Occipital lobe (tissue), 3 donors: ENCODE measurements at places on chromosomes 16 and 17.
A peak's percentile ranks its signal among the peaks of the same experiment; 100 is the strongest.

DNA sequence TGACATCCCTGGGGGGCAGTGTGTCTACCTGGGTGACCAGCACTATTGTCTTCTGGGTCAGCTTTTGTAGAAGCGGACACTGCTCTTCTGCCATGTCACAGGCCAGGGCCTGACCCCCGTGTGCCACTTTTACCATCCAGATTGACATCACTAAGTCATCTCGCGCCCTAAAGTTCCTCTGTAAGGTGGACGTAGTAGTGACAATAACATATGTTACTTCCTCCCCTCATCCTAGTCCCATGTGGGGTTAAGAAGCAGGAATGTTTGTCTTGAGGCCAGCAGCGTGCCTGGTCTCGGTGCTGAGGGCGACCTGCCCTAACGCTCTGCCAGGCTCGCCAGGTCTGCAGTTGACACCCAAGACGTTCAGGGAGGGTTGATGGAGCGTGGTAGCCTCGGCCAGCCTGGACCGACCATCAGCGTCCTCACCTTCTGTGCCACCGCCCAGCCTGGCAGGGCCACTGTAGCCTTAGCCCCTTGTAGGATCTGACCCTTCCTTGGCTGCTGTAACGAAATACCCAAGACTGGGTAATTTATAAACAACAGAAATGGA is 20.7 kb downstream of the GAA start:
- no peak for DNase-seq

GRCh38 chr17:65103896-65104295 is 33.3 kb upstream of the RGS9 start:
- no peak for DNase-seq

DNA sequence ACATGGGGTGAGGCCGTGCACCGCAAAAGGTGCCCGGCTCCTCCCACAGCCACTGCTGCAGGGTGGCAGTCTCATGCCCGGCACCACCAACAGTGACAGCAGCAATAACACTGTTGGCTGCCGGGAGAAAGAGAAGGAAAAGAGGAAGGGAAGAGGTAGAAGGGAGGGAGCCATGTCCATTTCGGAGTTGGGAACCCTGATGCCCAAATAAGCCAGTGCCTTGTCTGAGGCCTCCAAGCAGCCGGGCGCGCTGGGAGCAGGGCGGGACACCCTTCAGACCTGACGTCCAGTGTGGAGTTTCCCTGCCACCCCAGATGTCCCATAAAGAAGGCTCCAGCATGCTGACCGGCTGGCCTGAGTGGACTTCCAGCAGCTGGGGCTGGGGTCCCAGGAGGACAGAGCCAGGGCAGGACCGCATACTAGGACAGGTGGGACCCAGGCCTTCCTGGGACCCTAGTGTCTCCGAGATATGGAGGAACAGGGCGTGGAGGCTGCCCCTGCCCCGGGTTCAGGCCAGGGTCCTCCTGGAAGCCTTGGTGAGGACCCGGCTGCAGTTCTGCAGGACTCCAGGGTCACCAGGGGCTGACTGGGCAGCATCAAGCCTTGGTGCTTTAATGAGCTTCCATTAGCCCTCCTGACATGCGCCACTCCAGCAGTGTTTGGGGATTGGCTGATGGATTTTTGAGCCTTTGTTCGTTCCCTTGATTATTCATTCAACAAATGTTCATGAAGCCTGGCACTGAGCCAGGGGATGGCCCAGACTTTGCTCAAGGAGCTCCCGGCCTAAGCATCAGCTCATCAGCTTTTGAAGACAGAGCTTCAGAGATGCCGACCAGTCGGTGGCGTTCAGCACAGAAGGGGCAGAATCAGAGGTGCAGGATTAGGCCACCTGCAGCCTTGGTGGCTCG is 223.6 kb upstream of the CIBAR2 start:
- no peak for DNase-seq

- DNase-seq: no peak
Observed at GRCh38 chr17:60846175-60846574, 168.5 kb downstream of the BCAS3 start.

- no peak for DNase-seq
Observed at GRCh38 chr16:391885-392335, 5.1 kb upstream of the NME4 start.

GRCh38 chr17:37888881-37889280 is 35.3 kb upstream of the TBC1D3K start:
- no peak for DNase-seq

GRCh38 chr16:10961231-10961630 is 16.9 kb downstream of the CLEC16A start:
- DNase-seq: peak; percentile 20

GRCh38 chr17:75240394-75241142 is 20.8 kb downstream of the GGA3 start:
- no peak for DNase-seq

GRCh38 chr16:73053364-73054124 is 5.6 kb upstream of the ZFHX3 start:
- no peak for DNase-seq

DNA sequence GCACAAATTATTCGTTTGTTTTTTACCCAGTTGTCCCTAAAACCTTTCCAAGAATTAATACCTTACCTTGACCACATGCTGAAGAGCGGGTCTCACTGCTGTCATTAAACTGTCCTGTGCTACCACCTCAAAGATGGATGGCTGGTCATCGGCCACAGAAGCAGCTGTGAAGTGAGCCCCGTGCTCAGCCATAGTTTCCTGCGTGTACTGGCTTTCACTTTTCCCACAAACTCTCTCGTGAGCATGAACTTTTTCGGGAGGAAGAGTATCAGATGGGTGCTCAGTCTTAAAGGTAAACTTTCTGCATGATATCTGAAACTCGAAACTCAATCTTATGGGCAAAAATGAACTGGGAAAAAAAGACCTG is 558 bp downstream of the PEX12 start:
- no peak for DNase-seq

DNA sequence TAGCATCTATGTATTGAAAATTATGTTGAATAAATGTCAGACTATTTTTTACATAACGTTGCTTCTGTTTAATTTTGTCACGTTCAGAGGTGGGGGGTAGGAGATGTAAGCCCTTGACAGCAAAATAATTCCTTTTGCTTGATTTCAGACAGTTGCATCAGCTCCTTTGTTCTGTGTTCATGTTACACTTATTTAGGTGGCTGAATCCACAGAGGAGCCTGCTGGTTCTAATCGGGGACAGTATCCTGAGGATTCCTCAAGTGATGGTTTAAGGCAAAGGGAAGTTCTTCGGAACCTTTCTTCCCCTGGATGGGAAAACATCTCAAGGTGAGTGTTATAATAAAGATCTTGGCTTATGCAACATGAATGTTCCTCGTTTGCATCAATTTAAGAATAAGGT is 4.5 kb downstream of the HERPUD1 start:
- no peak for DNase-seq
